Glutamatergic neuron (in vitro differentiated cells): ENCODE measurements at places on chromosomes 7 and 10.

DNA sequence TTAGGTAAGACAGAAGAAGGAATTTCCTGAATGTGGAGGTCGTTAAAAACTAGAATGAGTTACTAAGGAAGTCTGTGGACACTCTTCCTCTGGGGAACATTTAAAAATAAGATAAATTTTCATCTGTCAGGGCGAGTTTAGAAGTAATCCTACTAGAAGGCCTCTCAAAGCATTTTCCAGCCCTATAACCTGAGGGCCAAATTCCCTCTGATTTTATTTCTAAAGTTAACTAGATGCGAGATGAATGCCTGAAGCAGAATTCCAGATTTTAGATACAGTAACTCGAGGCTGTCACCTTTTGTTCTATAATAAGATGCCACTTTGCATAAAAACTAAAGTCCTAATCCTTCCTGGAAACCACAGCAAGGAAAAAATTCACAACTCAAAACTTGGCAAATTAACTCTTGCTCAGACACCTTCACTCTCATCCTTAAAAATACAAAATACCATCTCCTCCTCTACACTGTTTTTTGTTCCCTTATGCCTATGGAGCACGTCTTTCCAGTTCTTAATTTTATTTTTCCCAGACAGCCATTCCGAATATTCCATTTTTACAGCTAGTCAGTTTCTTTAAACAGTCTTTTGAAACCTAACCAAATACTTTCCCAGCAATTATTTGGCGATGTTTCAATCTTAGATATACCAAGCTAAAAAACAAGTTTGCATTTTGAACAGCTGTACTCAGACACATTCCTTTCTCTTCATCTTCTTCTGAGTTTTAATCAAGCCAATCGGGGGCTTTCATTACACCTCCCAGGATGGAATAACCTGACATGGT lies 420.7 kb upstream of the NFE2L3 start:
- DNase-seq: no peak

DNA sequence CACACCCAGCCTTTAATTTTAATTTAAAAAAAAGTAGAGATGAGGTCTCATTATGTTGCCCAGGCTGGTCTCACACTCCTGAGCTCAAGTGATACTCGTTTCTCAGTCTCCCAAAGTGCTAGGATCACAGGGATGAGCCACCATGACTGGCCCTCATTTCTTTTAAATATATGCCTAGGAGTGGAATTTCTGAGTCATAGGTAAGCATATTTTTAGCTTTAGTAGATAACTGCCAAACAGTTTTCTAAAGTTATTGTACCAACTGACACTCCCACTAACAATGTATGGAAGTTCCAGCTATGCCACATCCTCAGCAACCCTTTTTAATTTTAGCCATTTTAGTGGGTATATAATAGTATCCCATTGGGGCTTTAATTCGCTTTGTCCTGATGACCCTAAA lies 13.8 kb upstream of the PPIF start:
- DNase-seq: no peak

DNA sequence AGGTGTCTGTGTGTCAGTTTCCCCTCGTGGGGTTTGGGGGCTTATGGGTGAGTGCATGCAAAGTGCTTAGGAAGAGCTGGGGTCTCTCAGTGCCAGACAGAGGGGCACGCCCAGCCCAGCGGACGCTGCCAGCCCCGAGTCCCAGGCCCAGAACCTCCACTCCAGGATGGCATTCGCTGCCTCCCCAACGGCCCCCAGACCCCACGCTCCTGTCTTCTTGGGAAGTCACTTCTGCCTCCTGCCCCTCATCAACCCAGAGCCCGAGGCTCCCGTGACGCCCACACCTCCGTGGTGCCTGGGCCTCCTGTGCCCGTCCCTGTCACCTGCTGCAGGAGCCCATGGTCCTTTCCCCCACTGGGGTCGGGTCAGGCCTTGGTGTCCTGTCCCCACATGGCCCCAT lies 35.0 kb downstream of the NKX6-2 start:
- DNase-seq: no peak

DNA sequence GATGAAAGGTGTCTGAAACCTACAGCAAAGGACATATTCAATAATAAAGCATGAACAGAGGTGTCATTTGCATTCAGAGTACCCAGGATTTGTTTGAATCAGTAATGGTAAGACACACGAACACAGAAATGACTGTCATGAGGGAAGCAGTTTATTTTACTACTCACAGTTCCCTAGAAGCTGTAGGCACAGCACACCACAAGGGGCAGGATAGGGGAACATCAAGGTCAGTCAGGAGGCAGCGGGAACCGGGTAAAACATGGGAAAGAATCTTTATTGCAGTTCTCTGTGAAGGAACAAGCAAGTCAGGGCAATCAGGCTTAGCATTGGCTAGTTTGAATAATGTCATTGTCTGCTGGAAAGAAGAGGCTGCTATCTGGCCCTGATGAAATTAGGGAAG lies 70.2 kb upstream of the PDSS1 start:
- DNase-seq: peak; percentile 17

DNA sequence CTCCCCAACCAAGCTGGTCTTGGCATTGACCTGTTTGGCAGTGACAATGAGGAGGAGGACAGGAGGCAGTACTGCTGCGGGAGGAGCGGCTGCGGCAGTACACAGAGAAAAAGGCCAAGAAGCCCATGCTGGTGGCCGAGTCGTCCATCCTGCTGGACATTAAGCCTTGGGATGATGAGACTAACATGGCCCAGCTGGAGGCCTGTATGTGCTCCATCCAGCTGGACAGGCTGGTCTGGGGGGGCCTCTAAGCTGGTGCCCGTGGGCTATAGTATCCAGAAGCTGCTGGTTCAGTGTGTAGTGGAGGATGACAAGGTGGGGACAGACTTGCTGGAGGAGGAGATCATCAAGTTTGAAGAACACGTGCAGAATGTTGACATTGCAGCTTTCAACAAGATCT lies 39.1 kb upstream of the ZNF273 start:
- DNase-seq: no peak

DNA sequence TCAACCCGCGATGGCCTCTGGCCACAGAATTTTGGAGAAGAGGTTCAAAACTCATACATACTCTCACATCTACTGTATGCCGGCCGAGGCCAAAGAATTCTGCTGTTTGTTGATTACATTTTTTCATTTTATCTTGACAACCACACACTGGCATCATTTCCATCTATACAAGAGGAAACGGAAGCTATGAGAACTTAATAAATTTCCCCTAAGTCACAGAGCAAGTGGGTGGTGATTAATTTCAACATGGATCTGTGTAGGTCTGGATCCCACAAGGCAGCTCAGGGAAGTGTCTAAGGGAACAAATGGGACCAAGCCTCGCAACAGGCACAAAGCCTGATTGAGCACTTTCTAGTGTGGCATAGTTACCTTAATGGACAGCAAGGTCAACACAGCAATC lies 18.0 kb downstream of the ELMO1 start:
- no peak for DNase-seq

DNA sequence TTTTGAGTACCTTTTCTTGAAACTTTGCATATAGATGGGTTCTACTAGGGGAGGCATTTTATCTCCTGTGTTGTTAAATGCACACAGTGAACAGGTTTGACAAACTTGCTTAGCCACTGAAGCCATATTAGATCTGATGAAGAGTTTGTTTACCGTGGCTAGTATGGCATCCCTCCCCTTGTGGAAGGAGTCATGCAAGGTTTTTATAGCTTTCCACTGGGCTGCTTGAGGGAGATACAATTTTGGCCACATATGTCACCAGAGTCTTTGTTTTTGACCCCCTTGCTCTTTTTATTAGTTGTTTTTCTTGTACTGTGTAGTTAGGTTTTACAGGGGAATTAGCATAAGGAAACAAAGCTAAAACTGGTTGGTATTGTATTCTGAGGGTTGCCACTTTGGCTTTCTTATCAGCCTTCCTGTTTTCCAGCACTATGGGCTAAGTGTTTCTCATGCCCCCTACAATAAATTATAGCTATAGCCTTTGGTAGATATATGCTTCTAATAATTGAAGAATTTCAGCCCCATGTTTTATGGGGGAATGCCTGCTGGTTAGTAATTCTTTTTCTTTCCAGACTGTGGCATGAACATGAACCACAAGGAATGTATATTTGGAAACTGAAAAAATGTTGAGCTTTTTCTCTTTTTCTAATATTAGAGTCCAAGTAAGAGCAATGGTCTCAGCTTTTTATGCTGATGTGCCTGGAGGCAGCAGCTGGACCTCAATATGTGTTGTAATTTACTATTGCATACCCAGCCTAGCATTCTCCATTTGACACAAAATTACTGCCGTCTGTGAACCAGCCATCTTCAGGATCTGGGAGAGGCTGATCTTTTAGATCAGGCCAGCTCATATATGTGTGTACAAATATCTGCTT lies 18.4 kb upstream of the STEAP2 start:
- DNase-seq: no peak

DNA sequence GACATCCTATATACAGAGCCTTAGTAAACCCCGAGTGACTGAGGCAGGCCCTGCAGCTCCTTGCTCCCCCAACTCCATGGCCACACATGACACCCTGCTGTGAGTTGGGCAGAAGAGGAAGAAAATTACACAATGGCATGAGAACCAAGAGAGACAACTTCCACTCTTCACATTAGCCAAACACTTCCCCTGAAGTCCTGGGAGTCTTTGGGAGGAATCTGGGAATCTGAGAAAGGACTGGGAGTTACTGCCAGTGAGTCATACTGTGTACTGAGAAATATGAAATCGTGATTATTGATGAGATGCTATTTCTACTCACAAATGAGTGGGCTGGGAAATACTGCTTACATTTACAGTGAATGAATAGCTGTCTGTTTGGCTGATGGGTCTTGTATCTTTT lies 116.6 kb downstream of the SPAG6 start:
- DNase-seq: no peak

GRCh38 chr10:11705722-11706121 lies 36.5 kb upstream of the ECHDC3 start:
- DNase-seq: no peak

DNA sequence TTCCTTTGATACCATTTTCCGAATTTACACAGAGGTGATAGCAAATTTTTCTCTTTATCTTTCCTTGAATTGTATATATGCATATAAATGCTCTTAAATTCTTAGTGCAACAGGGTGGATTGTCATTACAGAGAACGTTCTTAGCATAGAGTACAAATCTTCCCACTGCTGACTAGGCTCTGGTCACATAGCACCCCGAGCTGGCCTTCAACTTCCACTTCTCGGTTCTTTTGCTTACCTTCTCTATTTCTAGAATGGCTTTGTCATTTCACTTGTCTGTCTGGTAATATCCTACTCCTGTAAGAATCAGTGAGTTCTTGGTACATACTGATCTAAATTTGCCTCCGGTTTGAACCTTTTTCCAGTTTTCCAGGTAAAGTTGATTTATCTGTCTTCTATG lies 13.4 kb downstream of the ADIRF start:
- DNase-seq: no peak

- DNase-seq: no peak
These were observed 118.0 kb downstream of the RELN start for GRCh38 chr7:103871473-103871872.

DNA sequence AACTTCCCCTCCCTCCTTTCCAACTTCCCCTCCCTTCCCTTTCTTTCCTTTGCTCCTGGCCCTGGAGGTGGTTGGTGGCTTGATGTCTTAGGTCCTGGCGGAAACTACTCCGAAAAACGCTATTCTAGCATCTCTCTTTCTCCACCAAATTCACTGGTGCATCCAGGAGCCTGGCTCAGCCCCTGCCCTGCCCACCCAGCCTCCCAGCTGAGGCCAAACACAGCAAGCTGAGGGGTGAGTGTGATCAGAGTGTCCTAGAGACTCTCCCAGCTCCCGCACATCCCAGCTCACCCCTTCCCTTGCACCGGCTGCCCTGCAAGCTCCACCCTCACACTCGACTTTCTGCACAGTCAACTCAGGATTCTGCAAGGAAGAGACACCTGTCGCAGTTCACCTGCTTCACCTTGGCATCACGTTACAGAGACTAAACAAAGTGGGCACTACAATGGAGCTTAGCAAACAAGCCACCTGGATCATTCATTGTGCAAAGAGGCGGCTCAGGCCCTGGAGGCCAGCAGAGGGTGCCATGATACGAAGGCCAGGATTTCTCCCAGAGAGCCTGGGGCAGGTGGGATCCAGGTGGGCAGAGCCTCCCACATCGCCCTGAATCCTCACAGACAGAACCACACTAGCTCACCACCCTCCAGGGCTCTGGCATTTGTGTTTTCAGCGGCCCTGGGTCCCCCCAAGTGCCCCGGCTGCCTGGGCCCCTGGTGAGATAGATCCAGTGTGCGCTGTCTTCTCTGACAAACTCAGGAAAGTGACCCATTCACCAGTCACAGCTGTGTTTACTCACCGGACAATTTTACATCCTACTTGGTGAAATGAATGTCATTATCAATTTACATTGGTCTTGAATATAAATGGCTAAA lies 169.6 kb downstream of the TCERG1L start:
- DNase-seq: no peak

DNA sequence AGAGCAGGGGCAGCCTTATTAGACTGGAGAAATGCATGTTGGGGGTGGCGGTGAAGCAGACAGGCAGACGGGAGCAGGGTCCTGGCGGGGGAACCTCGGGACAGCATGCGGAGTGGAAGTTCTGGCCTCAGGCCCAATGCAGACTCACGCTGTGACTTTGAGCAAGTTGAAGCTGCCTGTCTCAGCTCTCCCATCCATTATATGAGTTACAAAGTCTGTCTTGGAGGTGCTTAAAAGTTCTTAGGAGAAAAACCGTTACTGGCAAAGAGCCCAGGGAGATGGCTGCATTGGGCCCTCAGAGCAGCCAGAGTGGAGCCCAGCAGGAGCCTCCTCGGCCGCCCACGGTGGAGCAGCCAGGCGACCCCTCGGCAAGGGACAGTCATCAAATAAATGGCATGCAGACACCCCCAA lies 509.5 kb downstream of the PLXNA4 start:
- no peak for DNase-seq

GRCh38 chr10:100808876-100809275 lies 63.5 kb downstream of the PAX2 start:
- peak; percentile 14 for DNase-seq

DNA sequence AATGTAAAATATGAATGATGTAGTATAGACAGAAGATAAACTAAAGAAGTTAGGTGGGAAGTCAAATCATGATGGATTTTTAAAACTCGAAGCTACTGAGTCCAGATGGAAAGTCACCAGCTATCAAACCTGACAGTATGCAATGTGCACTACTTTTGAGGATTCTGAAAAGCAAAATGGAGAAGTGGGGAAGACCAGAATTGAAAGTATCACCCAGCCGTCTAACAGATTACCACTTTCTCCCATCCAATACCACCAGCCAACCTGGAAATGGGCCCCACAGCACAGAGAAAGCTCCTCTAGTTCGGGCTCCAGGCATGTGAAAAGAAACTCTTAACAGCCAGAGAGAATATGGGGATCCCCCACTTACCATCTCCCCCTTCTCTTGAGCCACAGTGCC lies 67.9 kb upstream of the SRRM3 start:
- no peak for DNase-seq

- DNase-seq: peak; percentile 69
These were observed 3.2 kb downstream of the DNAJB6 start for GRCh38 chr7:157339777-157340677.
